ENCODE measurements at places on chromosomes 3 and 15. TPM values are rescaled to one million over a fixed set of nuclear protein-coding genes. Genes with fewer than 3 reads are reported as not detected.

The LRTM1 gene
- not detected for total RNA-seq

The ZNF710 gene
- 17.8 TPM for total RNA-seq

The GPR149 gene
- not detected for total RNA-seq

The PRRT3 gene
- total RNA-seq, result 8.6 TPM

GRCh38 chr15:39709941-39710340, 72.7 kb downstream of the FSIP1 start:
- no peak for DNase-seq

DNA sequence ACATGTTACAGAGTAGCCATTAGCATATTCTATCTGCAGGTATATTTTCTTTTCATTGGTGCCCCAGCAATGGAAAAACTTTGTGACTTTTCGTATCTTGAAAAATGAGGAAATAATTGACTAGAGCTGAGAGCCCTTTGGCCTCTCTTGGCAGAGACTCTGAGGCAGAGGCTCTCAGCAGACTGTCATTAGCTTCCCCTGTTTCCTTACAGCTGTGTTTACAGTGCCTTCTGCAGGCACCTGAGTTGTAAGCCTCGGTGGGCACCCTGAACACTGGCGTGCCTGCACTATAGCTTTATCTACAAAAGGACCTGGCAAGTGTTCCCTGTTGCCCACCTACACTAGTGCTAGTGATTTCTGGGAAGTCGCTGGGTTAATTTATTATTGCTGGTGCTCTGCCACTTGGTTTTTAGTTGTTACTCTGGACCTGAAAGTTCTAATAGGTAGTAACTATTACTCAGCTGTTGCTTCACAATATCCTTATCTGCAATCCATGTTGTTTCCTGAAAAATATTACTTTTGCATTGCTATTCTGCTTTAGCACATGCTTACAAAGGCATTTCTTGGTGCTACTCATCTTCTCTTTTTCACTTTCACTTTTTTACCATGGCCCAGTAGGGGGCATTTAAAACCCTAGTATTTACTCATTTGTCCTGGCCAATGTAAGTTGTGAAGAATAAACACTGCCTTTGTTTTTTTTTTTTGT, 7.8 kb upstream of the GPR171 start:
- no peak for DNase-seq

DNA sequence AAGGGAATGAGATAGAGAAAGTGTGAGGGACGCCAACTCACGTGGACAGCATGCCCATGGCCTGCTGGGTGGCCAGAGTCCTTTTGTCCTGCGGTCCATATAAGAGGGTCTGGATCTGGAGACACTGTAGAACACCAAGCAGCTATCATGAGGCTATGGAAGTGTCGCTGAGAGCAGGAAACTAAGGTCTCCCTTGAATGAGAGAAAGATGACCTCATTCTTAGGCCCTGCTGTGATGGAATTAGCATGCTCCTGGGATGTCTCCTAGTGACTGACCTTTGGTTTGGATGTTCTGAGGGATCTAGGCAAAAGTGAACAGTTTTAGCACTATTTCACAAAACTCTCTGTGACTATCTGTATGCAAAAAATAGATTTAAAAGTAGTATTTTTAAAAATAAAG, 34.4 kb downstream of the SYNM start:
- DNase-seq, result no peak

DNA sequence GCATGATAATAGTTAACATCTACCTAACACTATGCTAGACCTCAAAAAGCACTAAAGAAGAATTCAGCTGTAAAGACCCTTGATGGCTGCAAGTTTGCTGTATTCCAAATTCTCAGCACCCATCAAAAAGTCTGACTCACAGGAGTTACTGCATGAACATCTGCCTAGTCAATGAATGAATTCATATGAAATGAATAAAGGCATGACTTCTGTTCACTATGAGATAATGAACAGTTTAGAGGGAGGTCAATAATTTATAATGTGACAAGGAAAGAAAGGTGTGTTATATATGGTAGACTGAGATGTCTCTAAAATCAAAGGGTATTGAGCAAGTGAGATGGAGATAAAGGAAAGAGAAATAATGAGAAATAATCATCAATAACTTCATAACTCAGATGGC, 508.2 kb upstream of the TGFBR2 start:
- DNase-seq, result no peak

DNA sequence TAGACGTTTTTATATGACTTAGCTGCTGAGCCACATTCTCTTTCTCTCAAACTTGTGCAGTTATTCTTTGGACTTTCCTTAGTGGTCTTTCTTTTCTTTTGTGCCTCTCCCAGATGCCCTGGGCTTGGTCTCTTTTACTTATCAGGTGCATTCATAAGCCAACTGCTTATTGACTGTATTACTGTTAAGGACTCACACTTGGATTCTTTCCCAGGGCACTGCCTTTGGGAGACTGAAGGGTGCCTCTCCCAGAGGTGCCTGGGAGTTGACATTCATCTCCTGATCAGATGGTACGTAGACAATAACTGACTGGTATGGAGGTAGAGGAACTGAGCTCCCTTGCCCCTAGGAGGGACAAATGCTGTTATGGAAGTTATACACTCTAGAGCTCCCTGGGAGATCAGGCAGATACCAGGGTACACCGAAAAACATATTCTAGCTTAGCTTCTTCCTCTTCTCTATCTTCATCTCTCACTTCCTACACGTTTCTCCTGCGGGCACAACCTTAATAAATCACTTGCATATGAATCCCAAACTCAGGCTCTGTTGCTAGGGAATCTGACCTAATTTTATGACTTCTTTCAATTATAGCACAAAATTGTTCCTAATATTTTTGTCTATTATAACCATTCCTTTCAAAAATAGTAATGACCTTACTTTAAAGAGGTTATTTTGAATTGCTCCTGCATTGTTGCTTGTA, 24.7 kb downstream of the PARP15 start:
- DNase-seq, result no peak

Data from activated naive CD8-positive, alpha-beta T cell treated with anti-CD3 and anti-CD28 coated beads for 36 hours (primary cell).